LoVo (cell line): ENCODE measurements at places on chromosomes 16 and 17.

- DNase-seq, result no peak
These were observed 19.6 kb downstream of the KIAA0513 start for GRCh38 chr16:85046931-85047866.

GRCh38 chr16:66395806-66396555, 29.5 kb downstream of the CDH5 start:
- DNase-seq, result no peak

DNA sequence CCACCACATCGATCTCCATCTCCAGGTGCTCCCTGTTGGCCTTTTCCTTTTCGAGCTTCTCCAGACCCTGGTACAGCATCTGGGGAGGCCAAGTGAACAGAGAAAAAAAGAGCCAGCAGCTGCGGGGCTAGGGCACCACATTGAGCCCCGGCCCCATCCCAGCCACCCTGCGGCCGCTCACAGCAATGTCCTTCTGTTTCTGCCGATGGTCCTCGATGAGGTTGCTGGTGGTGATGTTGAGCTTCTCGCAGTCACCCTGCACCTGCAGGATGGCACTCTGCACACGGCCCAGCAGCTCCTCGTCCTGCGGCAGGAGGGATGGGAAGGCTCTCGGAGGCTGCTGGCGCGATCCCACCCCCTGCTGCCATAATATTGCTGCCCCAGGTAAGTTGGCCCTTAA, 15.5 kb downstream of the UBALD2 start:
- DNase-seq, result no peak

DNA sequence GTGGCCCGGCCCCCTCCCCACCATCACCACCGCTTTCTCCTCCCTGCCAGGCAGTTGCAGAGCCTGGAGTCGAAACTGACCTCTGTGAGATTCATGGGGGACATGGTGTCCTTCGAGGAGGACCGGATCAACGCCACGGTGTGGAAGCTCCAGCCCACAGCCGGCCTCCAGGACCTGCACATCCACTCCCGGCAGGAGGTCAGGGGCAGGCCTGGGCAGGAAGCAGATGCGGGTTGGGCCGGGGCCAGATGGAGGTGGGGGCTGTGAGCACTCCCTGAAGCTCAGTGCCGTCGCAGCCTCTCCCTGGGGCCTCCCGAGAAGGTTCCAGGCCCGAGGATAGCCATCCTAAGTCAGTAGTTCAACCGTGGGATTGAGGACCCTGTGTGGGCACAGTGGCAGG, 14.2 kb upstream of the ADGRG3 start:
- no peak for DNase-seq

- no peak for DNase-seq
These were observed 225.5 kb upstream of the CDH8 start for GRCh38 chr16:62261760-62262159.

- DNase-seq, result no peak
These were observed 28.7 kb upstream of the MYOCD start for GRCh38 chr17:12637015-12637414.

- peak; percentile 5 for DNase-seq
These were observed 330.3 kb upstream of the CDH5 start for GRCh38 chr16:66036184-66036583.

- no peak for DNase-seq
These were observed at the start of gene RAB34 for GRCh38 chr17:28717578-28718332. Gene RAB34, minus strand, starts transcription at chr17:28717868. Its CDS starts 602 bp downstream, at chr17:28717266.

DNA sequence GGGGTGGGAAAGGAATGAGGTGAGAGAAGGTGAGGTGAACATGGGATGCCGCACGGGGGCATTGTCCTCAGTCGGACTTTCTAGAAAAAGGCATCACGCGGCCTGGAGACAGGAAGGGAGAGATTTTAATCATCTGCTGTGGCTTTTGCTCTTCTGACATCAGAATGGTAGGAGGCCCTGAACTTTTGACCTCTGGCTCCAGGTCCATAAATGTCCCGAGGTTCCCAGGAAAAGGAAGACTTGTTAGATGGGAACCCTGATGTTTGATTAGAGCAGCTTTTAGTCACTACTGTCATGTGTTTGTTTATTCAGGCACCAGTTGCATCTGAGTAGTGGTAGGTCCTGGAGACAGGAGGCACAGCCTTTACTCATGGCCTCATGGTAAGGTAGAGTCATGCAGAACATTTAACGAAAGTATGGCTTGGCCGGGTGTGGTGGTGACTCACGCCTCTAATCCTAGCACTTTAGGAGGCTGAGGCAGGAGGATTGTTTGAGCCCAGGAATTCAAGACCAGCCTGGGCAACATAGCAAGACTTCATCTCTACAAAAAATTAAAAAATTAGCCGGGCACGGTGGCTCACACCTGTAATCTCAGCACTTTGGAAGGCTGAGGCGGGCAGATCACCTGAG, 203.1 kb downstream of the MSI2 start:
- peak; percentile 57 for DNase-seq

DNA sequence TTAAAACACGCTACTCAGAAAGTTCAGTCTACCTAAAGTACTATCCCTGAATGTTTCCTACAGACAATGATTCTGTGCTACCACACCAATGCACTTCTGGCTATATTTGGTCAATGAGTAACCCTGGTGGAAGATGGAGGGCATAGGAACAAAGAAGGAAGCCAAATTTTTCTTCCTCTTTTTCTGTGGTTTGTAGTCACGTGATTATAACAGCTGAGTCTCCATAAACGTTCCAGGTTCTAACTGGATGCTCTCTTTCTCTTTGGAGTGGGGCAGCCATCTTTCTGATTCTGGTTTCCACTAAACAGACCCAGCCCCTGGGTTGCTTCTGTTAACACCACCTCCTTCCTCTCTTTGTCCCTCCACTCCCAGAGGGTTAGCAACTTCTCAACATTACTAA, 274.9 kb downstream of the CDH11 start:
- DNase-seq, result no peak

DNA sequence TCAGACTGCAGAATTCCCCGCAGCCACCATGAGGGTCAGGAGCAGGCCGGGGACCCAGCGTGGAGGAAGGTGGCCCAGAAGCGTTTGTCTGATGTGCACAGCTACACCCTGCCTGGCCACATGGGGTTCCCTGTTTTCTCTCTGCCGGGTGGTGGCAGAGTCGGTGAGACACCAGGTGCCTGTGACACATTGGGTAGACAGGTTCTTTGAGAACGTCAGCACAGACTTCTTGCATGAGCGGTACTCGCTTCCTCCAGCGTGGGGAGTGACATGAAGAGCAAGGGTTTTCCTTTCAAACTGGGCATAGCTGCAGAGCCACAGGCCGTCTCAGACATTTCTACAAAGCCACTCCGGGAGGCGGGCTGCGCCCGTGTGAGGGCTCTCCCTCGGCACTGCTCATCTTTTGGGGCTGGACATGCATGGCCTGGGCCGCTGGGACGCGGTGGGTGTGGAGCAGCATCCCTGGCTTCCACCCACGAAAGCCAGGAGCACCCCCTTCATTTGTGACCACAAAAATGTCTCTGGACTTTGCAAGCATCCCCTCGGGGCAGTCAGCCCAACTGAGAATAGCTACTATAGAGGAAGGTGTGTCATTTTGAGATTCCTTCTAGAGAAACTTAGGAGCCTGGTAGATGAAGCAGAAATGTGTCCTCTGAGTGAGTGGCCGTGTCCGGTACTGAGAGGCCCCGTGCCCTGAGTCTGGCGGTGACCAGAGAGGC, 26.0 kb downstream of the NME3 start:
- DNase-seq, result no peak

GRCh38 chr17:79415365-79415764, 195.5 kb downstream of the RBFOX3 start:
- no peak for DNase-seq

DNA sequence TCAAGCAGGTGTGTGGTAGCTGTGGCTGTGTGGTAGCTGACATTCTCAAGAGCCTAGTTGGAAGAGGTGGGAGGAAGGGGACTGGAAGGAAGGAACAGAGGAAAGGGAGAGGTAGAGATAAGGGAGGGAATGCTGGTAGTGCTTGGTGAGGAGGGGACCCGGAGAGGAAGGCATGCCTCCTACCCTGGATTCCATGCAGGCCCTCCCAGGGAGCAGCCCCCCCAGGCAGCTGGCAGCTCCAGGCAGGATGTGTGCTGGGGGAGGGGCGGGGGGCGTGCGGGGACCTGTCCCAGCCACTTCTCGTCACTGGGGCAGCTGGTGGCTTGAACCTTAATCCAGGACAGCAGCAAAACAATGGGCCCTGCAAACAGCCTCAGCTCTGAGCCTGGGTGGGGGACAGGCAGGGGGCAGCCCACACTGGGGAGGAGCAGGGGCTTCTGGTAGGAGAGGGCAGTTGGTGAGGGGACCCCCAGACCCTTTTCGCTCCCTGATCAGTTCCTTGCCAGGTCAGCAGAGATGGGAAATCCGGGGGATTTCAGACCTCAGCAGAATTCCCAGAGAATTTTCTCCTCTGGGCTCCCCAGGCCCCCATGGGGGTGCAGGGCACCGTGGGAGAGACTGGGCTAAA, 27.1 kb downstream of the ARHGAP23 start:
- DNase-seq, result no peak

- DNase-seq, result no peak
These were observed 388 bp downstream of the OXLD1 start for GRCh38 chr17:81666092-81666341.

GRCh38 chr17:72419866-72420774, 299.3 kb downstream of the SOX9 start:
- DNase-seq, result peak; percentile 45

- no peak for DNase-seq
These were observed 5.4 kb downstream of the CMIP start for GRCh38 chr16:81449899-81450608.
